NCI-H748 treated with DMSO at 0.1 percent for 48 hours (cell line): ENCODE measurements at places on chromosomes 1 and 21.

DNA sequence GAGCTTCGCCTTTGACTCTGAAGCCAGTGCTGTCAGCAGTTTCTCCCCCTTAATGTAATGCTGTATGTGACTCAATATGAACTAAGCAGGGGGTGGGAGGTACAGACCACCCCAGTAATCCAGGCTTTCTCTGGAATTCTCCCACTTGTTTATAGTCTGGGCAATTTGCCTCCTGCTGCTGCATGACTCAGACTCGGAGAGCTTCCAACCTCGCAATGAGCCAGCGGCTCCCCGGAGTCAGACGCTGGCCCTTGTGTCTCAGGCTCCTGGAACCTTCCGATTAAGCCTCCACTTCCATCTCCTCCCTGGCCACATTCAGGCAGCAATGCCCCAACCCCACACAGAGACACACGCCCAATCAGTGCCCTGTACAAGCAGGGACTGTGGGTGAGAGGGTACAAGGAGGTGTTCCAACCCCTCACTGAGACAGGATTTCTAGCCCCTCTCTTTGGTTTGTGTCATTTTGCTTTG, 471.7 kb upstream of the VAMP3 start:
- no peak for DNase-seq

DNA sequence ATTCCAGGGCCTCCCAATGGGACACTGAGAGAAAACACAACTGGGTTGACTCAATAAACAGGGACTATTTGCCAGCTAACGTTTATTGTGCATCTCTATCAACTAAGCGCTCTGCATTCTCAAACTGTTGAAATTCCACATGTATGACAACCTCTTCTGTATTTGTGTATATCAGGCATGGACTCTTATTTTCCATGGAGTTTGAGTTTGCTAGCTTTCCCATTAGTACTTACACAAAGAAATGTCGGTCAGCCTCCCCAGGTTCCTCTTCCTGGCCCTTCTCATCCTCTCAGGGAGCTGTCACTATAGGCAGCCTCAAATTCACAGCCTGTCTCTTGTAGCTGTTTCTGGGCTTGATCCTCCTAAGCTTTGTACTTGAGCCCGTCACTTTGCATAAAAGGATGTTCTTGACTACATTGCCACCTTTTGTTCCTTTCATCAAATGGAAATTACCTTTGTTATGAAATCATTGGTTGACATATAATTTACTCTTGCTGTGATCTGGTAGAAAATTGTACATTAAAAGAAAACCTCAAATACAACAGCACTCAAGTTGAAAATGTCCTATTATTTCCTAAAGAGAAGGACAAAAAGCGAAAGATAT, 60.0 kb upstream of the NTPCR start:
- DNase-seq: no peak

- peak; percentile 34 for DNase-seq
Measured at GRCh38 chr1:119139403-119139802, 1.1 kb downstream of the WARS2 start.

GRCh38 chr1:14500041-14500440, 98.4 kb upstream of the KAZN start:
- no peak for DNase-seq

DNA sequence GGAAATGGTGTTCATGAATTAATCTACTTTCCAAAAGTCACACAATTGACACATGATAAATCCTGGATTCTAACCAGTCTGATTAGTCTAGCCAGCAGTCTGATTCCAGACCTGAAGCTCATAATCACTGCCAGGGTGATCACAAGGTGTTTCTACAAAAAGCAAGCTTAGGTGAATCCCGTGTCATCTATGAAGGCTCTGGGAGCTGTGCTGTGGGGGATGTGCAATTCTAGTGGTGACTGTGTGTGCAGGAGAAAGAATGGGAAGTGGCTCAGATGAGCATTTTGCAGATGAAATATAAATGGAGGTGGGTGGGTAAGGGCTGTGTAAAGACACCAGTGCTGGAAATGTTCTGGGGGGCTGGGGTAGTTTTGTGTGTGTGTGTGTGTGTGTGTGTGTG, 1.8 kb upstream of the NPPB start:
- DNase-seq: no peak

DNA sequence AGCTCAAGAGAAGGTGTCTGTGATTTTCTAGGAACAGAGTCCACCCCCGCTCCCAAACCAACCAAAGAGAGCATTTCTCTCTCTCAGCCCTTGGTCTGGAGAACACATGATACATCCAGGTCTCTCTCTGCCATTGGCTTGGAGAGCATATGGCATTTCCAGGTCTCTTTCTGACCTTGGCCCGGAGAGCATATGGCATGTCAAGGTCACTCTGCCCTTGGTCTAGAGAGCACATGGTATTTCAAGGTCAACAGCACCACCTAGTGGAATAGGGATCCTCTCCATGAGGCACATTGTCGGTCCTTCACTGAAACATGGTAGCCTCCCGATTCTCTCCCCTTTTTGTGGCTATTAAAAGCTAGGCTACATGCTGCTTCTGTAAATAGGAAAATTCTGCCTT, 437.7 kb upstream of the OLFM3 start:
- DNase-seq: peak; percentile 34

- no peak for DNase-seq
Measured at GRCh38 chr1:155175281-155175926, 1.8 kb downstream of the TRIM46 start.

DNA sequence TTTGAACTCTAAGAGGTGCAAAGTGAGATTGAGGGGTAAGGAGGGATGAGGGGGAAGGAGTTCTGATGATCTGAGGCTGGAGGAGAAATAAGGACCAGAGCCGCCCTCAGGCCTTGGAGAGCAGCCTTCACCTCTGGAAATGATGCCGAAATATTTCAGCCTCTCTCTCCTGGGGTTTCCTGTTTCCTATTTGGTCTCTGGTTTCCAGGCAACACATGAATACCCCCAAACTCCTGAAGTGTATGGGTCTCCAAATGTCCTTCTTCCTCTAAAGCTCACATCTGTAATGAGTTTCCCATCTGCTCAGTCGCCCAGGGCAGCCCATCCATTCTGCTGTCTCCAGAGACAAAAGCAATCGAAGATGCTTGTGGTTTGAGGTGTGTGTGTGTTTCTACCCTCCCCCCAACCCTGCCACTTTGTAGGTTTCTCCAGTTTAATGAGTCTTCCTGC, 52.0 kb upstream of the FAM20B start:
- DNase-seq: no peak

- peak; percentile 33 for DNase-seq
Measured at GRCh38 chr21:45029298-45029947, 45.0 kb upstream of the ADARB1 start.
